ENCODE measurements at places on chromosomes 4 and X.

DNA sequence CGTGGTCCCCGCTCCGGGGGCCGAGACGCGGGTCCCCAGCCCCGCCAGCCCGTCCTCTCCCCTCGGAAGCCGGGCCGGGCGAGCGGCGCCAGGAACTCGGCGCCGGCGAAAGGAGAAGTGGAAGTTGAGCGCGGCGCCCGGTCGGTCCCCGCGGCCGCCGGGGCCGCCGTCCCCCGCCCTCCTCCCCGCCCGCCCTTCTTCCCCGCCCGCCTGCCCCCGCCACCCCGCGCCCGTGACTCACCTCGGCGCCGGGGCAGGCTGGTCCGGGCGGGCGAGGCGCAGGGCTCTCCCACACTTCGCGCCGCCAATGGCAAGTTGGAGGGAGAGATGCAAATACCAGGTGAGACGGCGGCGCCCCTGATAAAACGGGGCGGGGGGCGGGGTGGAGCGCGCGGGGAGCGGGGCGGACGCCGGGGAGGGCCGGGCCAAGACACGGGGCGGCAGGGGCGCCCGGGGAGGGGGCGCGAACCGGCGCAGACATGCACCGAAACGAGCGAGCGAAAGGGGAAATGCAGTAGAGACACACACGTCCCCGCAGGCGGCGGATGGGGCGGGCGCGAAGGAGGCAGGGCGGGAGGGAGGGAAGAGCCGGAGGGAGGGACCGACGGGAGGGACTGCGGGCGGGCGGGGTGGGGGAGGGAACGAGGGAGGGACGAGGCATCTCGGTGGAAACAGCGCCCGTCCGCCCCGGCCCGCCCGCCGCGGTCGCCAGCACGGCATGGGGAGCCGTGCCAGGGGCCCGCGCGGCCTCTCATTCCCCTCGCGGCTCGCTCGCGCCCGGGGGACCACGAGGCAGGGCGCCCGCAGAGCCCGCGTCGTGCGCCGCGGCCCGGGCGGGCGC is at the start of gene ELF4:
TSS of gene ELF4 (minus strand) at position 119 of the 841 bp plus-strand sequence. CDS start 29,167 bp downstream, outside the sequence.
- DNase-seq: peak; percentile 74

DNA sequence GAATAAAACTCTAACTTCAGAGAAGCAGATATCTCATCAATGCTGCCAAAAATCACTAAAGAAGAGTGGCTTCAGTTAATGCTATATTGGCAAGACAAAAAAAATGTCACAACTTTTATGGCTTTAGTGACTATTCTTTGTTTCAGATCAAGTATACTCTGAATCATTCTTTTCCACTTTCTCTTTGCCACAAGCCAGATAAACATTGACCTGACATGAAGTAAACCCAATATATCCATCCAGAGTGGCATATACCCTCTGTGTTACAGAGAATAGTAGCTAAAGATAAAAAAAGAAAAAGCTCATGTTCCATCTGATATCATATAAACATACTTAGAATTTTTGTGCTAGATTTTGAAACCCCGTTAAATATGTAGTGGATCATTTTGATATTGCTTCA is 206.7 kb upstream of the CNKSR2 start:
- DNase-seq: no peak

- no peak for DNase-seq
These were observed 897.9 kb upstream of the FTHL17 start for GRCh38 chrX:31969714-31970113.

DNA sequence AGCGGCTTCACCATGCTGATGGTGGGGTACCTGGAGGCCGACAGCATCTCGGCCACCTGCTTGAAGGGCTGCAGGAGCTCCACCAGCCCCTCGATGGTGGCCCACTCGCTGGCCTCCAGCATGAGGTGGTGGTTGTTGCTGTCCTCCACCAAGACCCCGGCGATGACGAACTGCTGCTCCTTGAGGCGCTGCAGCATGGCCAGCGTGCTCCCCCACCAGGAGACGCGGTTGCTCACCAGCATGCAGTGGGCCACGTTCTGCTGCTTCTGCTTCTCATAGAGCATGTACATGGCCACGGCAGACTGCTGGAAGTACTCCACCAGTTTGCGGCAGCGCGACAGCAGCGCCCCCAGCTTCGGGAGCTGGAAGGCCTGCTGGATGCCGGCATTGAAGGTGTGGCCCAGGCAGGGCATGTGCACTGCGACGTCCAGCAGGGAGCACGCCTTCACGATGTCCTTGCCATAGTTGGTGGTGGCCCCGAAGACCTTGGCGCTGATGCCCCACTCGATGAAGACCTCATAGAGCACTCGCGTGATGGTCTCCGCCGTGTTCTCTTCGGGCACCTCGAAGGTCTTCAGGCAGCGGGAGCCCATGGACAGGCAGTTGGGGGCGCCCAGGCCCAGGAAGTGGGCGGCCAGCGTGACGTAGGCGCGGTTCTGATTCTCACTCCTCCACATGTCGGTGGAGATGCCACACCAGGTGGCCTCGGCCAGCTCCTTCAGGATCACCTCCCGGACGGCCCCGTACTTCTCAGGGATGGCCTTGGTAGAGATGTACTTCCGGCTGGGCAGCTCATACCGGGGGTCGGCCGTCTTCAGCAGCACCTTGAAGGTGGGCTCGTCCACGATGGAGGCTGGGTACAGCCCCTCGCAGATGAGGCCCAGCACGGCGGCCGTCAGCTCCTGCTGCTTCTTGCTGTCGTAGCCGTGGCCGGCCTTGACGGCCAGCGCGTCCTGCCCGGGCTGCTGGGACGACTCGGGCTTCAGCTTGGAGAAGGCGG is 11.0 kb downstream of the DHRSX start:
- DNase-seq: no peak

- no peak for DNase-seq
These were observed 755.5 kb downstream of the GLUD2 start for GRCh38 chrX:121802881-121803412.
